ENCODE measurements at places on chromosomes 3 and 15.

GRCh38 chr15:83012076-83012426, 612 bp upstream of the C15orf40 start:
- DNase-seq = no peak

- DNase-seq = no peak
Observed at GRCh38 chr3:17132286-17133115, 247.7 kb downstream of the PLCL2 start.

GRCh38 chr3:142817897-142818296, 71.0 kb downstream of the PCOLCE2 start:
- no peak for DNase-seq

DNA sequence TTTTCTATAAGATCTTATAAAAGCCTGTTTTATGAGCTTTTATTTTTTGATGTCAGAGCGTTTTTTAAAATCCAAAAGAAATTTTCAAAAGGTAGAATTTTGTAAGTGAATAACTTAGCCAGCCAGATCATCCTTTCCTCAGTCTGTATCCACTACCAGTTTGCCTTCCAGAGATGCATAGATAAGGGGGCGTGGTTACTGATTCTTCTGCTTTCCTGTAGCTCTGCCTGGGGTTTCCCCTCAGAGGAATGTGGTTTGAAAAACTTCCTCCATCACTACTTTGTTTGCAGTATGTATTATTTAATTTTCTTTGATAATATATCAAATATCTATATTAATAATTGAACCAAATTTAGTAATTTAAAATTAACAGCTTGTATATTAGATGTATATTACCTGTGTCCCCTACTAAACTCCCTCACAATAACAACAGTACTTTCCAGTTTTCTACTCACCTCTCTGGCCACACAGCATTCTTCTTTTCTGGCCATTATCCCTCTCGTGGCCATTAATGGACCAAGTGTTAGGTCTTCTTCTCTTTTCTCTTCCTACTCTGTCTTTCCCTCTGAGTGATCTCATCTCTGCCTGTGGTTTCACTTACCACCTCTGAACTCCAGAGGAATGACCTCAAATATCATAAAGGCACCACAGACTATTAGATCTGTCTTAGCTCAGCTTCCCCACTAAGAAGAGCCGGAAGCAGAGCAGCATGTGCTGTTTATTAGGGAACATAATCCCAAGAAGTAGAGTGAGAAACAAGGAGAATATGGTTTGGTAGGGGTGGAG, 239.7 kb downstream of the UBE2E2 start:
- no peak for DNase-seq

- no peak for DNase-seq
Observed at GRCh38 chr3:69044608-69045007, 7.5 kb downstream of the TMF1 start.

- no peak for DNase-seq
Observed at GRCh38 chr15:65841121-65841930, 28.0 kb upstream of the RAB11A start.

GRCh38 chr15:80665151-80665550, 30.0 kb upstream of the ABHD17C start:
- no peak for DNase-seq

GRCh38 chr3:170605490-170605889, 19.6 kb upstream of the SLC7A14 start:
- DNase-seq = no peak

- no peak for DNase-seq
Observed at GRCh38 chr15:93180128-93180527, 91.1 kb upstream of the RGMA start.

- no peak for DNase-seq
Observed at GRCh38 chr3:46853441-46854415, 9.5 kb downstream of the MYL3 start.

GRCh38 chr3:127013758-127014535, 31.0 kb downstream of the PLXNA1 start:
- DNase-seq = no peak

- DNase-seq = no peak
Observed at GRCh38 chr15:58307313-58307961, 124.4 kb upstream of the LIPC start.
